Hematopoietic multipotent progenitor cell (in vitro differentiated cells): ENCODE measurements at places on chromosomes 7 and 10. TPM values are rescaled to one million over a fixed set of nuclear protein-coding genes. Genes with fewer than 3 reads are reported as not detected.
A peak's percentile ranks its signal among the peaks of the same experiment; 100 is the strongest.

DNA sequence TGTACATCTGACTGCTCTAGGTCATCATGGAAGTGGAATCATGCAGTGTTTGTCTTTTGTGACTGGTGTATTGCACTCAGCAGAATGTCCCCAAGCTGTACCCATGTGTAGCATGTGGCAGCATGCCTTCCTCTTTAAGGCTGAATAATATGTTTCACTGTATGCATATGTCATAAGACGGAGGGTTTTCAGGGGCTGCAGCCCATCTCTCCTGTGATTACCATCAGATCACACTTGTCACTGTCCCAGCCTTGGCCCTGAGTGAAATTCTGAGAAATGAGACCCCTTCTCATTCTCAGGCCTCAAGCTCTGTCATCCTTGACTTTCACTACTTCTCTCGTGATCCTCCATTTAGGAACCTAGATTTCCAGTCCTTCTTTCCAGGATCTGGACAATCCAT is 50.0 kb downstream of the CPXM2 start:
- DNase-seq, result no peak

DNA sequence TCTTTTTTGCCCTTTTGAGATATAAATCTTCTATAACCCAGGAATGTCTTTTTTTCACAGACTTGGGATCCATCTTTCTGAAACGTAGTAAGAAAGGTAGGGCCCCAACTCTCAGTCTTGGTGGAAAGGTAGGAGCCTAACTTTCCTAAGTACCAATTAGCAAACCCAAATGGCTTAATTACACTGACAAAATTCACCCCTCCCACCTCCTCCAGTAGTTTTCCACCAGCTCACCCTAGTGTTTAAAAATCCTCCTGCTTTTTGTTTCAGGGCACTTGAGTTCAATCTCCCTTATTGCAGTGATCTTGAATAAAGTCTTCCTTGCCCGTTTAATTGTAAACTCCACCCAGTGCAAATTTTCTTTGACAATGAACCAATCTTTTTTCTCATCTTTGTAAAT is 600.0 kb downstream of the PHTF2 start:
- no peak for DNase-seq

DNA sequence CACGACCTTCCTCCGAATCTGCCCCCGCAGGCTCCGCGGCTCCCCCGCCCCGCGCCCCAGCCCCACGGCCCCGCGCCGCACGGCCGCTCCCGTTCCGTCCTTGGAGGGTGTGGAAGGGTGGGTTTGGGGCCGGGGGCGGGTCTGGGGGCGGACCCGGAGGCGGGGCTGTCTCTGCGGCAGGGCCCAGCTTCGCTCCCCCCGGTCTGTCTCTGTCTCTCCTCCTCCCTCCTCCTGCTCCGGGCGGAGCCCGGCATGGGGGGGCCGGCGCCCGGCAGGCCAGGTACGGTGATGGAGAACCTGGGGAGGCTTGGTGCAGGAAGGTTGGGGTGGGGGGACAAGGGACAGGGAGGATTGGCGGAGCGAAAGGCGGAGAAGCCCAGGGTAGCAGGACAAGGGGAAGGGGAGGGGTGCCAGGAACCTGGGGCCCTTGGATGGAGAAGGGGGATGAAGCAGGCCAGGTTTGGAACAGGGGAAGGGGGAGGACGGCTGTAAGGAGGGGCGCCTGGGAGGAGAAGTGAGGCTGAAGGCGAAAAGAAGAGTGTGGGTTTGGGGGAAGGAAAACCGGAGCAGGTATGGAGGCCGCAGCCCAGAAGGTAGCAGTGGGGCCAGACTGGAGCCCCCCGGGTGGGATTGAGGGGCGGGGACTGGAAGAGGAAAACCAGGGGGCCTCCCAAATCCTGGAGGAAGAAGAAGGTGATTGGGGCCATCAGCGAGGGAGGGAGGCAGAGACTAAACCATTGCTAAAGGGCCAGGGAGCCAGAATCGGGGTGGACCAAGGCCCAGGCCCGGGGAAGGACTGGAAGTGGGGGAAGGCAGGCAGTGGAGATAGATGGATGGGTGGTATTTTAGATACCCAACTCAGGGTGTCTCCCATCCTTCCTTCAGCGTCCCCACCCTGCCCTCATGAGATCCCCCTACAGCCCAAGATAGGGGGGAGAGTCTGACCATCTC is at the start of gene NYAP1:
Gene NYAP1 (plus strand): TSS at position 206 of the 951 bp plus-strand sequence. CDS start 1,385 bp downstream, outside the sequence.
- no peak for DNase-seq

GRCh38 chr10:92124616-92125143 is 166.2 kb downstream of the CPEB3 start:
- no peak for DNase-seq

DNA sequence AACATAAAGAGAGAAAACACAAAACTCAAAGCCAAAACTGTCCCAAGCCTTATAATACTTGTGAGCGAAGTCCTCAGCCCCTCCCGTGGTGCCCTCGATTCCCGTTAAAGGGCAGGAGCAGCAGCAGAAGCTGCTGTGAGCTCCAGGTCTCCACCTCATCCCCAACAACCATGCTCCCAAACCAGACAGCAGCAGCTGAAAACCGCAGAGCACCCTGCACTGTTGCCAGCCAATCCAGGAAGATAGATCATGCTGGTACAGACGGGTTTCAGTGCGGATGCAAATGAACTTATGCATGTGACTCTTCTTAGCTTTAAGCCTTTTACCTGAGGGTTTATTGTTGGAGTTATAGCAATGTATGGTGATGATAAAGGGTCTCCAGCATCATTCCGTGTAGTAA is 97.9 kb downstream of the DNAJB6 start:
- no peak for DNase-seq

DNA sequence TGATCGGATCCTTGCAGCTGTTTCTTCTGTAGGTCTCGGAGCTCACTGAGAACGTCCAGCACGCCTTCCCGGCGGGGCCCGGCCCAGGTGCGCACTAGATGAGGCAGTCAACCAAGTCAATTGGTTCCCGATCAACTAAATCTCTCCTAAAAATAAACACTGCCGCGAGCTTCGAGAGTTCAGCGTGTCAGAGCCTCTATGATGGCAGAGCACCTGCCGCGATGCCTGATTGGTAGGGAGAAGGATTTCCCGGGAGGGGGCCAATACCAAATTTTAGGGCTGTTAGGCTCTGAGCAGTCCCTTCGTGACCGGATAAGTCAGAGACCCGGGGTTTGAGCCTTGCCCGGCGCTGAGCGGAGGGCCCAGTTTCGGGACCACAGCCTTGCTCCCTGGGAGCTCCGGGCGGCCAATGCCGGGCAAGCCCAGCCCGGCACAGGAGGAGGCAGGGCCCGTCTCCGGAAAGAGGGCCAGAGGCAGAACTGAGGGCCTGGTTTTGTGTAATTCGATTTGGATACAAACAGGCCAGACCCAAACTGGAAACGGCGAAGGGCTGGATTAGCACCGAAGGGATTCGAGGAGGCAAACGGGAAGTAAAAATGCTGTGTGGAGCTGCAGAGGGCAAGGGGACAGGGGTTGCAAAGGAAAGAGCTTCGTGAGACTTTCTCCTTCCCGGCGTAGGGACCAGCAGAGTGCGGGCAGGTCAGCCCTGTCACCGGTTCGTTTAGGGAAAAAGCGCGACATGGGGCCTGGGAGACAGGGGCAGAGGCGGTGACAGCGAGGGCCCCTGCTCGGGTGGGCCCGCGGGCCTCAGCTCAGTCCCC is 569 bp downstream of the SLC26A5 start:
- peak; percentile 21 for DNase-seq

CHN2 gene
- 6.7 TPM for total RNA-seq

- no peak for DNase-seq
Observed at GRCh38 chr7:101374990-101375389, 12.3 kb downstream of the COL26A1 start.

CALD1 gene
- total RNA-seq, result under 0.01 TPM

BUD23 gene
- total RNA-seq, result 20.2 TPM

- DNase-seq, result peak; percentile 17
Observed at GRCh38 chr10:97849103-97849686, 448 bp upstream of the GOLGA7B start.

GRCh38 chr10:33026422-33026821 is 68.4 kb upstream of the ITGB1 start:
- no peak for DNase-seq

- no peak for DNase-seq
Observed at GRCh38 chr7:105860793-105861192, 15.6 kb downstream of the ATXN7L1 start.

AMZ1 gene
- total RNA-seq, result 2.4 TPM

WASHC2A gene
- 16.4 TPM for total RNA-seq

- no peak for DNase-seq
Observed at GRCh38 chr7:102460467-102460866, 4.2 kb downstream of the ALKBH4 start.

GRCh38 chr7:131027287-131027773 is 293.3 kb upstream of the KLF14 start:
- no peak for DNase-seq
